ENCODE measurements at places on chromosomes 13 and 19. TPM values are rescaled to one million over a fixed set of nuclear protein-coding genes. Genes with fewer than 3 reads are reported as not detected.

The ZFP36 gene
- total RNA-seq = 29.7 TPM

The VSTM1 gene
- not detected for total RNA-seq

The BCAM gene
- 230 TPM for total RNA-seq

The CEACAM3 gene
- not detected for total RNA-seq

The PROSER1 gene
- total RNA-seq = 85.0 TPM

The HSH2D gene
- total RNA-seq = 0.23 TPM

The OR7C1 gene
- total RNA-seq = not detected

The MAP4K1 gene
- 1.7 TPM for total RNA-seq

The PTGIR gene
- not detected for total RNA-seq

The AMER2 gene
- not detected for total RNA-seq

The ETFB gene
- total RNA-seq = 239 TPM

The PRTN3 gene
- not detected for total RNA-seq

The JSRP1 gene
- total RNA-seq = not detected

The LENG1 gene
- 6.9 TPM for total RNA-seq

The LILRA2 gene
- total RNA-seq = not detected

The C19orf81 gene
- total RNA-seq = 0.41 TPM

The ZNF492 gene
- total RNA-seq = not detected

The POGLUT2 gene
- total RNA-seq = 20.1 TPM

The SHANK1 gene
- total RNA-seq = not detected

The ZNF471 gene
- total RNA-seq = not detected

DNA sequence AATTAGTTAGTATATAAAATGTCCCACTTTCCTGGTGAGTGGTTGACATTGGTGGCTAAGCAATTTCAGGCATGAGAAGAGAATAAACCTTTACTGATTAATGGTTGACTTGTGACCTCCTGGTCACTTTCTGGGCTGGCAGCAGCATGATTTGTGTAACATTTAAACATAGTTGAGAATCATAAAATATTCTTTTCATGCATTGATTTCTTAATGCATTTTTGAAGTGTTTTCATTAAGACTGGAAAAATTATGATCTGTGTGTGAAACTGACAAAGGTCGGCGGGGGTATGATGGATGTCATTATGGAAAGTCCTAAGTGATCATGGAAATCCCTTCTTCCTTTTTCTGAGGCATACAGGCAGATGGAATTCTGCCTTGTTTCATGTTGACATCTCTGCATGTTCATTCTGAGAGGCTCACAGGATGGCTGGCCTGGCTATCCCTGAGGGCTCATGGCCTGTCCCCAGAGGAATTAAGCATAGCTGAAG is 98.7 kb upstream of the RNF113B start:
- no peak for DNase-seq

DNA sequence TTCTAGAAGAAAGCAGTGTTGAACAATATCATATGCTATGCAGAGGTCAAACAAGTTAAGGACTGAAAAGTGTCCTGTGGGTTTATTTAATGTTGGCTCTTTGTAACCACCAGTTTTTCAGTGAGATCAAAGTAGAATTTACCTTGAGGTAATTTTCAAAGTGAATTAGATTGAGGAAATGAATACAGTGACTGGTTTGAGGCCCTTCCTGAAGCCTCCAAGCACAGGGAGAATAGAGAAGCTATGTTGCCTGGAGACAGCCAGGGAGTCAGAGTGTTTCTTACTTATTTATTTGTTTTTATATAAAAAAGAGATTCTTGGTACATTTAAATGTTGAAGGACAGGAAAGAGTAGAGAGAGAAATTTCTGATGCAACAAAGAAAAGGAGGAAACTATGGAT is 954.3 kb upstream of the SPRY2 start:
- DNase-seq = no peak

GRCh38 chr13:24407844-24408243 is 98.5 kb downstream of the C1QTNF9 start:
- DNase-seq = no peak

- no peak for DNase-seq
Measured at GRCh38 chr19:10104665-10105508, 1.3 kb upstream of the PPAN start.

GRCh38 chr19:5895409-5895808 is 8.2 kb downstream of the NDUFA11 start:
- DNase-seq = no peak

DNA sequence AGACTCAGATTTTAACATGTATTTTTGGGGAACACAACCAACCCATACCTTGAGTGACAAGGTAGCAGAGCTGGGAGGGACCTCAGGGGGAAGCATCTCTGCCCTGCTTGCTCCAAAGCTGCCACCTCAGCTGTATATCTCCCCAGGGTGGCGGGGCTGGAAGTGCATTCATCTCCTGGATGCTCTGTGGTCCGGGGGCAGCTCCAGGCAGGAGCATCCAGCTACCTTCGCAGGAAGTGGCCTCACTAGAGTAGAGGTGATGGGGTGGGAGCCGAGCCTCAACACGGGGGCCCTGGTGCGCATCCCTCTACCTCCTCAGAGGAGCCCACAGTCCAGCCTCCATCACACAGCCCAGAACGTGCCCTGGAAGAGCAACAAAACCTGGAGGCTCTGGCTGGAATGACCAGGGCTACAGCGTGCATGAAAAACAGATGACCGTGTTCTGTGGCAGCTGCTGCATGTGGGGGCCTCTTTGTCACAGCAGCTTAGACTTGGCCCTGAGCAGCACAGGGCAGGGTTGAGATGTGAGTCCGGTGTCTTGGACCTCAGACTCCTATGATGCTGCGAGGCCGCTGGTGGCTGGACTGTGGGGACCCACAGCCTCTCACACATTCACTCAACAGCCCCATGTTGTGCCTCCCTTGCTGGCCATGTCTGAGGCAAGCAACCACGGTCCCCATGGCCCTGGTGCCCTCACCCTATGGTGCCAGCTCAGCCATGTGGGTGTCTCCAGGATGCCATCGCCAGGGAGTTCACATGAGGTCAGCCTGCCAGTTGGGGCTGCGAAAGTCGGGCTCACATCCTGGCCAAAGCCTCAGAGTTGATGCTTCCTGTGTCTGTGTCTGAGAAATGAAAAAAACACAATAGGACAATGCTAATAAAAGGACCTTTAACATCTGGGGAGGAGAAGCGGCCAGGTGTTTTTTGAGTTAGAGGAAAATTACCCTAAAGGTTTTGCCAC is 17.1 kb upstream of the GAS6 start:
- DNase-seq = no peak

GRCh38 chr19:46660008-46660517 is 919 bp downstream of the DACT3 start:
- DNase-seq = no peak

GRCh38 chr19:18893587-18894253 is 2.2 kb downstream of the CERS1 start:
- DNase-seq = no peak

DNA sequence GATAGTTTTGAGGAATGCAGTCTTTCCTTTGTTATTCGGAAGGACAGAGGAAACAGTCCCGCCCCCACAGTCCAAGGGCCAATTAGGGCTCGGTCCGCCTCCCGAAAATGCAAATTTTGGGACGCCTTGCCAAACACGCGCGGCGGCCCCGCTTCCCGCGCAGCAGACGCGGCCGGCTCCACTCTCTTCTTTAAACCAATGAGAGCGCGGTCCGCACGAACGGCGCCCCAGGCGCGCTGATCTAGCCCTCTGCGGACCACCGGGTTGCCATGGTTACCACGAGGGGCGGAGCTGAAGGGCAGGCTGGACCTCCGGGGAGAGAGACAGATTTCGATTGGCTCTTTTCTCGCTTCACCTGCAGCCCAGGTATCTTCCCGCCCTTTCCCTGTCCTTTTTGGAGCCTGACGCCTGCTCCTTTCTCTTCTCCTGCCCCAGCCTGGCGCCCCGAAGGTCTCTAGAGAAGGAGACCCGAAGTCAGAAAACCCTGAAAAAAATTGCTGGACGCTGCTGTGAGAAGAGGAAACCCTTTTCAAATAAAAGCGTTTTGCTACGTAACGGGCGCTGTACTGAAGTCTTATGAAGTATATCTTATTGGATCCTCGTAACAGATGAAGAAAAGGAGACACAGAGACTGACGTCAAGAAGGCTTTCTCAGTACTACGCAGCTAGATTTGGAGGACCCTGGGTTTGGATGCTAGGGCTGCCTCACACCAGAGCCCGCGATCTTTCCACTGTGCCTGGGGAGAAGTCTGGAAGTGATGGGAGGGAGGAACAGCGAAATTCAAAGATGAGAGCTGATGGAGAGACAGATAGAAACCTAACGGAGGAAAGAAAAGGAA is 2.0 kb downstream of the PTH2 start:
- DNase-seq = peak; percentile 87

GRCh38 chr13:85194482-85194881 is 604.7 kb downstream of the SLITRK6 start:
- no peak for DNase-seq

DNA sequence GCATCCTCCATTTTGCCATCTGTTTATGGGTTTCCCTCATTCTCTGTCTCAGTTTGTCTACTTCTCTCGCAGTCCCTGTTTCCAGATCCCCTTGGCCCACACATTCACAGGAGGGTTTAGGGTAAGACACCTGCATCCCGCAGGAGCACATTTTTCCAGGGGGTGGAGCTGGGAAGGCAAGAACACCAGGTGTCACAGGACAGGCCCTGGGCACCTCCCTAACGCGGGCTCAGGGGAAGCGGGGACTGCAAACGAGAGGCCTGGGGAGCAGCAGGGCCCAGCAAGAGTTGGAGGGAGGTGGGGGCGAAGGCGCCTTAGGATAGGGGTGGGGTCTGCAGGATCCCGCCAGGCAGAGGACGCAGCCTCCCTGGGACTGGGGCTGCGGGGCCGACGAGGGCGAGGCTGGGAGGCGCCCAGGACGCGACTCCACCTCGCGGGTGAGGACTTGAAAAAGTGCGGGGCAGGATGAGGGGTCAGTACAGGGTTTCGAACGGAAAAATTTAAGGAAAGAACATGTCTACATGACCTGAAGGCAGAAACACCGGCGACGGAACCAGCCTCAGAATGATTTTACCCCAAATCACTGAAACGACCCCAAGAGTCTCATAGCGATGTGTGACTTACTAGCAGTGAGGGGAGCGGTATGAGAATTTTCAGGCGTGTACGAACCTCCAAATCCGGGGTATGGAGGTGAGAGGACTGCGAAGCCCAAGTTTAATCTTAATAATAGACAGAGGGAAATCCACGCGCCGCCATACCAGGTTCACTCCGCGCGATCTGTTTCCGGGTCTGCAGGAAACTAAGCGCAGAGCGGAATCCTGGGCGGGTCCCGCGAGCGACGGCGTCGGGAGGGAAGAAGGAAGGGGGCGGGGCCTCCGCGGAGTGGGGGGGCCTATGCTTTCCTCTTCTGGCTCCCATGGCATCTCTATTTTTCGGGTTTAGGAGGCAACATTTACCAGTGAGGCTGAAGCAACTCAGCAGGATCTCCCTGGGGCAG is 7.1 kb upstream of the ERVV-2 start:
- DNase-seq = no peak

- peak; percentile 44 for DNase-seq
Measured at GRCh38 chr13:109331898-109332297, 454.5 kb downstream of the IRS2 start.

GRCh38 chr19:23804676-23805075 is 46.0 kb upstream of the ZNF681 start:
- DNase-seq = no peak

GRCh38 chr13:70408865-70409264 is 300.6 kb upstream of the KLHL1 start:
- no peak for DNase-seq

DNA sequence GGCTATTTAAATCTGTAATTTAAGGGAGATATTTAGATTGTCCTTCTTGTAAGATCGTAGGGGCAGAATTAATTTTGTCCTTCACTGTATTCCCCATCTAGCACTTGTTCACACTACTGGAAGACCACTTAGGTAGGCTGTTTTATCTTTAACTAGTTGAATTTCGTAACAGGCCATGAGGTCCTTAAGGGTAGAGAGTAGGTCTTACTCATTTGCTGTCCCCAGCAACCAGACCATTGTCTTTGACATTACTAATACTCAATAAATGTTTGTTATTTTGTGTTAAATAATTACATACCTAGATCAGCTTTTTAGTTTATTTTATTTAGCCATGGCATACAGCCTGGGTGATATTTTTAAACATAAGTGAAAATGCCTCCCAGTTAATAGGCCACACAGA is 177.1 kb downstream of the PCCA start:
- DNase-seq = no peak

DNA sequence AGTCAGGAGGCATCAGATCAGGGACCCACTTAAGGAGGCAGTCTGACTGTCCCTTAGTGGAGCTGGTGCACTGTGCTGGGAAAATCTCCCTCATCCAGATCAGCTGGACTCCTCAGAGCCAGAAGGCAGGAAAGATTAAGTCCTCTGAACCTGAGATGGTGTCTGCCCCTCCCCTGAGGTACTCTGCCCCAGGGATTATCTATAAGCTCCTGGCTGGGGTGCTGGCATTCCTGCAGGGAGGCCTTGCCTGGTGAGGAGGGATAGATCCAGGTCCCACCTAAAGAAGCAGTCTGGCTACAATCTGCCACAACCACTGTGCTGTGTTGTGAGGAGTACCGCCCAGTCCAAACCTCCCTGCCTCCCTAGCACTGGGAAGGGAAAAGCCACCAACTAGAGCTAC is 81.2 kb downstream of the NHLRC3 start:
- DNase-seq = no peak

GRCh38 chr13:51856998-51857397 is 4.8 kb upstream of the CCDC70 start:
- peak; percentile 38 for DNase-seq

DNA sequence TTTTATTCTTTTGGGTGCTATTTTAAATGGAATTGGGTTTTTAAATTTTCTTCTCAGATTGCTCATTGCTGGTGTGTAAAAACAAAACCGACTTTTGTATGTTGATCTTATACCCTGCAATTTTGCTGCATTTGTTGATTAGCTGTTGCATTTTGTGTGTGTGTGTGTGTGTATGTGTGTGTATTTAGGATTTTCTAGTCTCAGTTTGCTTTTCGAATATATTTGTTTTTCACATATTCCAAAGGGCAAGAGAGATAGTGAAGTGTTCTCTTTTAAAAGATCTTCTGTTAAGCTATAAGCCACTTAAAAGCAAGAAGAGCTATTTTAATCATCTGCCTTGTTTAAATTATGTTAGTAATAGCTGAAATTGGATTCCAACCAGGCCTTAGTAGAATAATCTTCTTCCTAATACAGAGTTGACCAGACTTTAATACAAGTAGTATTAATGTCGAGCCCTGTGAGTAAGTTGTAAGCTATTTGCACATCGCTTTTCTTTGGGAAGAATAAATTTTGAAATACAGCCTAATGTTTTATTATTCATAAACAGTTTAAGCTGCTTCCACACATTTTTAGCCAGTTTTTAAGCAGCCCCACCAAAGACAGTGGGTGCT is 57.4 kb downstream of the TM9SF2 start:
- DNase-seq = no peak

GRCh38 chr19:30662211-30662861 is 290.2 kb downstream of the ZNF536 start:
- no peak for DNase-seq

GRCh38 chr19:18322318-18322758 is 538 bp downstream of the LSM4 start:
- peak; percentile 71 for DNase-seq

All from Caco-2 (cell line).